ENCODE measurements at places on chromosomes 7 and 10.

DNA sequence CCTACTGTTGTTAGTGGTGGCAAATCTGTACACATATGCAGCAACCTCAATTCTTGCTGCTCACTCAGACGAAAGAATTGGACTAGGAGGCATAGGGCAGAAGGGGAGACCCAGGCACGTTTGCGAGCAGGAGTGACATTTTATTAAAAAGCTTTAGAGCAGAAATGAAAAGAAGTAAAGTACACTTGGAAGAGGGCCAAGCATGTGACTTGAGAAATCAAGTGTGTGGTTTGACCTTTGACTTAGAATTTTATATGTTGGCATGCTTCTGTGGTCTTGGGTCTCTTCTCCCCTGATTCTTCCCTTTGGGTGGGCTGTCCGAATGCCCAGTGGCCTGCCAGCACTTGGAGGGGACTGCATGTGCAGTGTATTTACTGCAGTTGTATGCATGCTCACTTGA, 205.5 kb upstream of the SEMA3D start:
- no peak for DNase-seq

DNA sequence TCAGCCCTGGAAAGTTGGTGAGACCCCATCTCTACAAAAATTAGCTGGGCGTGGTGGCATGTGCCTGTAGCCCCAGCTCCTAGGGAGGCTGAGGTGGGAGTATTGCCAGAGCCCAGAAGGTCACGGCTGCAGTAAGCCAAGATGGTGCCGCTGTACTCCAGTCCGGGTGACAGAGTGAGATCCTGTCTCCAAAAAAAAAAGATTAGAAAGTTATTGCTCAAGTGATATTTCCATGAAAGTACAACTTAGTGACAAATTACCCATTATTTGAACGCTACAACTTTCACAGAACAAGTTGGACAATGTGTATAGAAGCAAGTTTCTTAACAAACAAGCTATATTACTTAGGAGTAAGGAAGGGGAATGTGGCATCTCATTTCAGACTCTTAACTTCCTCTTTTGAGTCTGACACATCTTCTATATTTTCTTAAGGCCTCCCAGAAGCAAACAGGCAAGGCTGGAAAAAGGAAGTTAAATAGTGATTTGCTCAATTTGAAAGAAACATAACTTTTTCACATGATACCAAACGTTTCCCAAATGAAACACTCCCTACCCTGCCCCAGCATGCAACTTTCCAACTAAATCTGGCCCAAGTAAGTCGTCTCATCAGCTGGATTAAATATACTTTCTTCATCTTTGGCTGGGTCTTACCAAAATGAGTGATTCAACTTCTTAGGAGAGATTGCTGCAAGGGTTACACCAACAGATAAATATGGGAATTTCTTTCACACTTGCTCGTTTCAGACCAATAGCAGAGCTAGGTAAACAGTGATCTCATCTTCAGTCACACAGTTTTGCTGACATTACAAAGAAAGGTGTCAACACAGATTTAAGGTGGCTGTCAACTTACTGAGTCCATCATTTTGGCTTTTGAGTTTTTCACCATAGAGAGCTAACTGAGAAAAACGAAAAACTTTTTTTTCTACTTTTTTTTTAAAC, 66.3 kb upstream of the KLF6 start:
- no peak for DNase-seq

DNA sequence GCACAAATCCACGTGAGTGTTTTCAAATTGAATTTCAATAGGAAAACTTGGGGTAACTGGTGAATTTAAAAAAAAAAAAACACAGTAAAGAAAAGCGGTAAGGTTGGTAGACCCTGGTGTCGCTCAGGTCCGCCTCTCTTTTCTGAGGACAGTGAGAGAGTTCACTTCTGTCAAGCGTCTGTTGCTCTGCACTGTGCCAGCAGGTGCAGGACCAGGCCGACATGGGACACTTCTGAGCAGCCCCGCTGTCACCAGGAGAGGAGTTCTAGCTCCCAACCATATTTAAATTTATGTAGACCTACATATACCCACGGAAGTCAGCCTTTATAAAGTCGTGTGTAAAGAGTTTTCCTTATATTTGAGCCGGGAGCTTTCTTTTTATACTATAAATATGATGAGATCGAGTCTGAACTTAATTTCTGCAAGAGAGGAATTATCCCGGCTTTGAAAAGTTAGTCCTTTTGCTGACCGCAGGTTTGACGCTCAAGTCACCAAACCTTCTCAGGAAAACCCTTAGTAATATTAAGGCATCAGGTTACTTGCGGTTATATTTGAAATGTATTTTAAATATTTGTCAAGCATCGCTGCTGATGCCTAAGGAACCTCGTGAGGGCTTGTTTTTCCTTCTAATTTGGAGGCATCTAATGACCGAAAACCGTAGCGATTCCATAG, 531 bp downstream of the IKZF1 start:
- no peak for DNase-seq

DNA sequence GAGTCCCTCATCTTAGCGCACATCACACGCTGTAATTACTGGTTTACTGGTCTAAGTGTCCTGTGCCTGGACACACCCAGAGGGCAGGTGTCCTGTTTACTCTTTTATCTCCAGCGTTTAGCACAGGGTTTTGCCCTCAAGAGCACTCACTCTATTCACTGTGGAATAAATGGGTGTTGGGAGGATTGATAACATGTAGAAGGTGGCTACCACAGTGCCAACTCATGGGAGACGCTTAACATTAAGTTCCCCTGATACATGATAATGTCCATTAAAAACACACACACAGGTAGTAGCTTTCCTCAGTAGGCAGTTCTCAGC, 96.1 kb upstream of the EFCAB10 start:
- peak; percentile 20 for DNase-seq

DNA sequence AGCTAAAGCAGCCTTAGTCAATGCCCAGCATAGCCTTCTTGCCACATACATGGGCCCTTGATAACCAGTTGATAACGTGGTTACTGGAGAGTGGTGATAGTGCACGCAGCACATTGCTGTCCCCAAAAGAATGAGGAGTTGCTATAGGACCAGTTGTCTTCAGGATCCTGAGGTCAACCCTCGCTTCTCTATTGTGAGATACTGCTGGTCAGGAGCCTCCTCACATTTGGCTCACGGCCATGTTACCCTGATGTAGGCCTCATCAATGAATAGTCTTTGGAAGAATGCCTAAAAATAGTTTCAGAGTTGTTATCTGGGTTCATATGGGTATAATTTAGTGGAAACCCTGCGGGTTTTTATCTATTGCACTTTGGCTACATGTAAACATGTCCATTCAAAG, 230.7 kb downstream of the VTI1A start:
- no peak for DNase-seq

DNA sequence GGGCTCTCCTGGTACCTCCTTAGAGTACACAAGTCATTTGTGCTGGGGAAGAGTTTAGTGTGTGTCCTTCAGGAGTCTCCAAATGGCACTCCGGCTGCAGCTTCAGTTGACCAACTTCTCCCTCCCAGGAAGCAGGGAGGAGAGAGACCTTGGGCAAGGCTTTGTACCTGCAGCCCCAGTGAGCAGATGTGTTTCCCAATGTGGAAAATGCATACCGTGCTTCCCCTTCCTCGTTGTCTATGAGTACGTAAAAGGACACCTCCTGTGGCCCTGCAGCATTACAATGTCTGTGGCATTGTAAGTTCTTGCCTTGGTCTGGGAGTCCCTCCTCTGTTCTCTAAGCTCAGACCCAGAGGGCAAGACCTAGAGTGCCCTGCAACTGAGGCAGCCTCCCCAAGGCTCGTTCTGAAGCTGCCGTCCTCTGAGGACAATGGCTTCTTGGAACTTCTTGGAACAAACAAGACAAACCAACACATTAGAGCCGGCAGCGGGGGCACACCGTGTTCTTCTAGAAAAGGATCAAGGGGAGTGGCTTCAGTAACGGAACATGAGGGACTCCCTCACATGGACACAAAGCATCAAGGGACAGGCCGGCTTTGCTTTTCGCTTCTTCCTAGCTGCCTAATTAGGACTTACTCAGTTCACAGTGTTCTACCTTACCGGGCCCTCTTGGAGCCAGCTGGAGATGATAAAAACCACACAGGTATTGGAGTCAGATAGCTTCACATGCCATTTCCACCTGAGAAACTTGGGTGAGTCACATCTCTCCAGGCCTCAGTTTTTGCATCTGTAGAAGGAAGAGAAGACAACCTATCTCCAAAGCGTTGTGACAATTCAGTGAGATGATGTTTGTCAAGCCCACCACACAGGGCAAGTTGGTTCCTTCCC, 20.9 kb upstream of the PPA1 start:
- no peak for DNase-seq

DNA sequence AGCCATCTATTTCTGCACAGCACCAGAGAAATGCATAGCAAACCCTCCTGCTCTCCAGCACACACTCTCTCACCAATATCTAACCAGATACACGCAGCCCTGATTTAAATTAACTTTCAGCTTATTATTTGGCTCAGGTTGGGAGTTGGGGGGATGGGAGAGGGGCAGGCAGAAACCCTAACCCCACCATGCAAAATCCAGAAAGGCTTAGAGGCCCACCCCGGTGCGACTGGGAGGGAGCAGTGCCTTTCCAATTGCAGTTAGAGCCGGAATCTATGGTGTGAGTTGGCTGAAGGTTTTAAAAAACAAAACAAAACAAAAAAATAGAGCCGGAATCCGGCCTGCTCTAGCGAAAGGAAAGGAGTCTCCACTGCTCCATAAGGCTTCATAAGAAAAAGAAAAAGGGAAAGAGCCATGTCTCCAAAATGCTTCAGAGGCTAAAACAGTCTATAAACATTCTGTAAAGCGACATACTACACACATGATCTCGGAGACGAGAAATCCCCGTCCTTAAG, 2.9 kb downstream of the IGF2BP3 start:
- no peak for DNase-seq

DNA sequence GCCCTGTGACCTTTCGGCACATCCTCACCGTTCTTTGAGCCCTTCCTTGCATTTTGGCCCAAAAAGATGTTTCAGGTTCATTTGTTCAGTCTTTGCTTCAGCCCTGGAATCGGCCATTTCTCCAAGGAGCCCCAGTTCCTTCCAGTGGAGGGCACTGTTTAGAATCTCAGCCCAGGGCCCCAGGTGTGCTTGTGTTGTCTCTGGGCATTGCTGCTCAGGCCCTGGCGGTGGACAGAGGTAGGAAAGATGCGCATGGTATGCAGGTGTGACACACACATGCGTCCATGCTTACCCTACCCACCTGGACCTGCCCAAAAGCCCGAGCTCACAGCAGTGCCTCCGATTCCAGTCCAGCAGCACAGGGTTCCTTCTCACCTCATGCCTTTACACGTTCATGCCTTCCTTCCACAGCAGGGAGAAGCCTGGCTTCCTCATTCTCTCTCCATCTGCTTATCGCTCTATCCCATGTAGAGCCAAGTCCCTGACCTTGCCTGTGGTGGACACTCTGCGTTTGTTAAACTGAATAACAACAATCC, 70.6 kb downstream of the LHPP start:
- DNase-seq = no peak

DNA sequence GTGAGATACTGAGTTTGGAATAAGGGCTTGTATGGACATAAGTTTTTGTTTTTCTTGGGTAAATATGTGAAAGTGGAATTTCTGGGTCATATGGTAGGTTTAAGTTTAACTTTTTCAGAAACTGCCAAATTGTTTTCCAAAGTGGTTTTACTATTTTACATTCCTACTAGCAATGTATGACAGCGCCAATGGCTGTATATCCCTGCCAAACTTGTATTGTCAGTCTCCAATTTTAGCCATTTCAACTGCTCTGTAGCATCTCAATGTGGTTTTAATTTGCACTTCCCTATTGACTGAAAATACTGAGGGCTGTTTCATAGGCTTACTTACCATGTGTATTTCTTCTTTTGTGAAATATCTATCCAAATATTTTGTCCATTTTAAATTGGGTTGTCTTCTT, 90.5 kb upstream of the ZNF32 start:
- no peak for DNase-seq

GRCh38 chr10:61635932-61636331, 26.8 kb upstream of the CABCOCO1 start:
- no peak for DNase-seq

GRCh38 chr10:29811751-29812427, 177.1 kb upstream of the SVIL start:
- DNase-seq = no peak

GRCh38 chr7:67392596-67393438, 396.2 kb downstream of the TYW1 start:
- no peak for DNase-seq

- no peak for DNase-seq
These were observed 54.5 kb downstream of the PIP4K2A start for GRCh38 chr10:22659866-22660265.

DNA sequence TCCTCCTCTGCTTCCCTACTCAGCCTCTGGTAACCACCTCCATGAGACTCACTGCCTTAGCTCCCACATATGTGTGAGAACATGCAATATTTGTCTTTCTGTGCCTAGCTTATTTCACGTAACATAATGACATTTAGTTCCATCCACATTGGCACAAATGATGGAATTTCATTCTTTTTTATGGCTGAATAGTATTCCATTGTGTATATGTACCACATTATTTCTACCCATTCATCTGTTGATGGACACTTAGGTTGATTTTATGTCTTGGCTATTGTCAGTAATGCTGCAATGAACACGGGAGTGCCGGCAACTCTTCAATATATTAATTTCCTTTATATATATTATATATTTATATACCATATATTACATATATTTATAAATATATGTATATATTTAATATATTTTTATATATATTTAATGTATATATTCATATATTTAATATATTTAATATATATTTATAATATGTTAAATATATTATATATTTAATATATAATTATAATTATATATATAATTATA, 1046.9 kb downstream of the DNAJB9 start:
- DNase-seq = no peak

- no peak for DNase-seq
These were observed 6.7 kb downstream of the ZCCHC24 start for GRCh38 chr10:79438699-79439085.

DNA sequence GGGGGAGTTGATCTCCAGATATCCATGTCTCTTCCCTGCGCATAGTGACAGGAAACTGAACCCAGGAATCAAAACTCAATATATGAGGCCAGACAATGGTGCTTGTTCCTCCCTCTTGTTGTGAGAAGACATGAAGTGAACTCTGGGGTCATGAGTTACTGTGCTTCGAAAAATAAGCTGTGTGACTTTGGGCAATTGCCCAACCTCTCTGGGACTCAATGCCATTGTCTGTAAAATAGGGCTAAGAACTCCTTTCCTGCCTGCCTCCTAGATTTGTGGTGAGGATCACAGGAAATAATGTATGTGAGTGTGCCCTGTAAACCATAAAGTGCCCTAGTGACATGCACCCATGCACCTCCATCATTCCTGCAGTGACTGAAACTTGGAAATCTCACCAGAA, 48.4 kb downstream of the SYPL1 start:
- DNase-seq = no peak

GRCh38 chr10:18144396-18144795, 4.2 kb downstream of the CACNB2 start:
- no peak for DNase-seq
